Femur (tissue), 1 donor: ENCODE measurements at places on chromosomes 11 and 22.

DNA sequence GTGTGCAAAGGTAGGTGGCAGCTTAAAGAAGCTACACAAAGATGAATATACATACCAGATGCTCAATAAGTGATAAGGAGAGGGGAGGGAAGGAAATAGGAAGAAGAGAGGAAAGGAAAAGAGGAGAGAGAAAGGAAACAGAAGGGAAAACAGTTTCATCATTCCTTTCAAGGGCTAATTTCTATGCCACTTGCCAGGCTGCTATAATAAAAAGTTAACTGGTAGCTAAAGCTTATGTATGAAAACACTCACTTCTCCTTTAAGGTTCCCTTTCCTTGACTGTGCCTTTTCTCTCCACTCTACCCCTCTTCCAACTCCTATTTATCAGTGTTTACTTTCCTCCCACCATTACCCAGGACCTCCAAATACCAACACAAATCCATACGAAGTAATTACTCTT is 347.9 kb downstream of the DLG2 start:
- no peak for DNase-seq

- DNase-seq: no peak
Observed at GRCh38 chr11:95716266-95716665, 73.3 kb downstream of the FAM76B start.

GRCh38 chr11:17811352-17811751 is 76.8 kb downstream of the KCNC1 start:
- no peak for DNase-seq

GRCh38 chr22:46097268-46097900 is 52.9 kb upstream of the PPARA start:
- no peak for DNase-seq

DNA sequence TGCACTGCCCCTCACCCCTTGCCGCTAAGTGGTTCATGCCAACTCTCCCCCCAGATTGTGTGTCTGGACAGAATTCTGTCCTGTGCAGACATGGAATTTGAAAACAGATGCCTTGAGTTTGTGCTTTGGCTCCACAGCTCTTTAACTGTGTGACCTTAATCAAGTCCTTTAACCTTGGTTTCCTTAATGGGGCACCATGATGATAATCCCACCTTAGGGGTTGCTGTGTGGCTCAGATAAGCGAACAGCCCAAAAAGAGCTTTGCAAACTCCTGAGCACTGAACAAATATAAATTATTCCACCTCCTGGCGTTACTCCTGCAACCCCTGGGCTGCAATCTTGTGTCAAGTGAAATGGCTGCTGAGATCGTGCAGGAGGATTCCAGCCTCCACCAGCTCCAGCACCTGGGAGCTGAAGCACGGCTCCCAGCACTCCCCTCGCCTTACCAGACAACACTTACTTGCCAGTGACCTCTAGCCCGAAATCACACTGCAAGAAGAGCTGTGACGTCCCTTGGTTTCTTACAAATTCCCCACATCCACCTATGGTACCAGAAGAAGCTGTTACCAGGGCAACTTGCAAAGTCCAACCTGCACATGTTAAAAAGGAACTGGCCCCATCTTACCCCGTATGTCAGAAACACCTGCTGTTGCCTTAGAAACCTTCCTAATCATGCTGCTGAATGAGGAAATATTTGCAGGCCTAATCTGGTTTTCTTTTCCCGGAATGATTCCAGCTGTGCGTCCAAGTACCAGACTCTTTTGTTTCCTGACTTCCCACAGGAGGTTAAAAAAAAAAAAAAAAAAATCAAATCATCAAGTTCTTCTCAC is 13.2 kb downstream of the VPS37C start:
- no peak for DNase-seq

- DNase-seq: no peak
Observed at GRCh38 chr22:25038771-25039170, 86.3 kb downstream of the KIAA1671 start.

DNA sequence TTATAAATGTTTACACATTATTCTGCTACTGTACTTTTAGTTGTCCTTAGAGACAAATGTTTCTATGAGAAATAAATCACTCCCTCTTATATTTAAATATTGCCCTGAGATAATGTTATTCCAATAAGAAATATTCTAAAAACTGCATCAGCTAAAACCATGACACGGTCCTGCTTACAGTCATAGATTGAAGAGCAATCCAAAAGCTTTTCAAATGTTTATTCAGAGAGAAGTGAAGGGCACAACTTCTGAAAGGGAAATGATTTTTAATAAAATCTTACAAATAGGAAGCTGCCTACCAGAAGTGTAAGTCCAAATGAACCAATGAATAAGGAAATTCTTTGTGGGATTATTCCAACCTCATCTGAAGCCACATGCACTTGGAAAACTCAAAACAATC is 49.2 kb downstream of the STK33 start:
- no peak for DNase-seq

- DNase-seq: no peak
Observed at GRCh38 chr11:100434821-100435641, 252.1 kb upstream of the ARHGAP42 start.

DNA sequence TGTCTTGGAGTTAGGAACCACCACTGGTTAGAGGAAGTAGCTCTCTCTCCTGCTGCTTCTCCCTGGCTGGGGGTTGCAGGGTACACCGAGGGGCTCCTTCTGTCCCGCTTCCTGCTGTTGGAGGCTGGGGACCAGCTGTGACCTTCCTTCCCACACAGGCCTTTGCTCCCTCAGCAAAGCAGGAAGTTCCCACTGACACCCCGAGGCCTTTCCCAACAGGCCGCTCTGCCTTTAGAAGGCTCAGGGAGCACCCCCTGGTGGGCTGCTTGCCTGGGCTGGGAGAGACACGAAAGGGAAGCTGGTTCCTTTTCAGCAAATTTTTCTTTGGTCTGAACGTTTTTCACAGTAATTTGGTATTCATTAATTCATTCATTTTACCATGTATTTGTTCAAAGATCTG is 527.9 kb upstream of the B3GAT1 start:
- no peak for DNase-seq

GRCh38 chr11:110148775-110149744 is 55.9 kb downstream of the ZC3H12C start:
- DNase-seq: no peak

DNA sequence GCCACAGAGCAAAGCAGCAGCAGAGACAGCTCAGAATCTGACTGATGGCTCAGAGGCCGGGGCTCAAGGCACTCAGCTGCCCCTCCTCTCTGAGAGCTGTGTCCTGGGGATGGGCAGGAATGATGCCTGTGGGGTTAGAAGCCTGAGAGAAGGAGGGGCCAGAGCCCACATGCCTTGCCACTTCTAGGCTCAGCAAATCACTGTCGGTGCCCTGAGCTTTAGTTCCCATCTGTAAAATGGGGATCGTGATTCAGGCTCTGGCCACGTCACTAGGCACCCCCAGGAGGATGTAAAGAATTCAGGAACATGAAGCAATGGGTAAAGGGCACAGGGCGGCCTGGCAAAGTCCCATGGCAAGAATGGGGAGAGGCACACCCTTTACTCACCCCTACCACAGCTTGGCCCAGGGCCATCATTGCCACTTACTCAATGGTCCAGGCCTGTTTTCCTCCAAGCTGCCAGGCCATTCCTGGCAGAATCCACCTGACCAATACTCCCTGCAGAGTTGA is 3.4 kb upstream of the CDC42EP2 start:
- DNase-seq: no peak

- DNase-seq: no peak
Observed at GRCh38 chr11:31247321-31247720, 122.2 kb downstream of the DCDC1 start.

GRCh38 chr22:46803031-46803880 is 40.8 kb downstream of the TBC1D22A start:
- DNase-seq: no peak

DNA sequence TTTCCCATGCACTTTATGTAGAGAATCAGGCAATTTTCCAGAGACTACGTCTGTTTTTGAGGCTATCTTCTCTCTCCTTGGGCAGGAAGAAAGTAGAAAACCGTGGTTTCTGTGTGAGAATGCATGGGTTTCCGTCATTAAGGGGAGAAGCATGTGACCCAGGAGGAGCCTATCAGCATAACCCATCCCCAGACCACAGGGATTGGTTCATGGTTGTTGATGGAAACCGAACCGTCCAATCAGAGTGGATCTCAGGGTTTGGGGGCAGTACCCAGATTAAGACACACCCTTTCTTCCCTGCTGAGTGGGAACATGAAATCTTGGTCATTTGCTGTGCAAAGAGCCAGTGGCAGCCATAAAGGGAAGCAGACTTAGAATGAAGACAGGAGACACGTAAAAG is 517.8 kb downstream of the MN1 start:
- DNase-seq: no peak

DNA sequence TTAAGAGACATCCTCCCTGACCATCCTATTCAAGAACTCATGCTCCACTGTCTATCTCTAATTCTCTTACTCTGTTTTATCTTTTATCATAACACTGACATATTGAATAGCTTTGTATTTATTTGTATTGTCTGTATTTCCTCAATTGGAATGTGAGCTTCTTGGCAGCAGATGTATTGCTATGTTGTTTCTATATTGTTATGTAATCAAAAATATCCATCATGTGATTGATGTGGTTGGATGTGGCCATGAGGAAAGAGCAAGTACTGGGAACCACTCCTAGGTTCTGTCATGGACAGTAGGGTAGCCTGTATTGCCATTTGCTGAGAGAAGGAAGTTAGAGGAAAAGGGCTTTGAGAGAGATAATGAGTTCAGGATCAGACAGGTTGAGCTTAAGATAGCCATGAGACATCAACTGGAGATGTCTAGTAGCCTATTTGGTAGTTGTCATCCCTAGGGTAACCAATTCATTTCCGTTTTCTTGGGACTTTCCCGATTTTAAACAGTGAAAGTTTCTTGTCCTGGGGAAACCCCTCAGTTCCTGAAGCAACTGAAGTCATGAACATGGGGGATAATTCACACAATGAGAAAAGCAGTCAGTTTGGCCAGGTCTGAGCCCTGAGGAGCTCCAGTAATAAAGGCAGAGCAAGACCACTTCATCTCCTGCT is 404.5 kb downstream of the INSC start:
- DNase-seq: no peak

DNA sequence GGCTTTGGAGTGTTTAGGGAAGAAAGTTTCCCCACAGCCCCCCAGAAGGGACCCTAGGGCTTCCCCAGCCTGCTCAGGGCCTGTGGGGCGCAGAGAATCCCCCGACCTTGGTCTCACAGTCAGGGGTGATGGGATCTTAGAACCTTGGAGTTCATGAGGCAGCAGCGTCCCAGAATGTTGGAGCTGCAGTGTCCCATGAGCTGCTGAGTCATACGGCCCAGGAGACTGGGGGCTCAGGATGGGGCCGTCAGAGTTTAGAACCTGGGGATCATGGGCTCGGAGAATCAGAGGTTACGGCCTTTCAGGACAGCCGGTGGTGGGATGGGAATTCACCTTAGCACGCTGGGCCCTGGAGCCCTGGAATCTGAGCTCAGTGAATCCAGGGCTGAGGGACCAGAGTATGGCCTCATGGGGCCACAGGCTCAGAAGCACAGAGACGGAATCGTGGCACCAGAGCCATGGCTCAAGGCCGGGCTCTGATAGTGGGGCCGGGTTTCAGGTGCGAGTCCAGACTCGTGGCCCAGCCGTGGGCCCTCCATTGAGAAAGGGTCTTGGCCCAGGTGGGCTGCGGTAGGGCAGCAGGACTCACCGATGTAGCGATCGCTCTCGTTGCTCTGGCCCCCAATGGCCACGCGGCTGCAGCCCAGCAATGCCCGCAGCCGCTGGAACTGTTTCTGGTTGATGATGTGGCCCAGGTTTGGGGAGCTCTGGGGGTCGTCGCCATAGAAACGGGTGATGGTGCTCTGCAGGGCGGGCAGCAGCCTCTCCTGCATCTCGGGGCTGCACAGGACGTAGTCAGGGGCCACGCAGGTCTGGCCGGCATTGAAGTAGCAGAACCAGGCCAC is 9.5 kb downstream of the ALDH3B2 start:
- DNase-seq: no peak

DNA sequence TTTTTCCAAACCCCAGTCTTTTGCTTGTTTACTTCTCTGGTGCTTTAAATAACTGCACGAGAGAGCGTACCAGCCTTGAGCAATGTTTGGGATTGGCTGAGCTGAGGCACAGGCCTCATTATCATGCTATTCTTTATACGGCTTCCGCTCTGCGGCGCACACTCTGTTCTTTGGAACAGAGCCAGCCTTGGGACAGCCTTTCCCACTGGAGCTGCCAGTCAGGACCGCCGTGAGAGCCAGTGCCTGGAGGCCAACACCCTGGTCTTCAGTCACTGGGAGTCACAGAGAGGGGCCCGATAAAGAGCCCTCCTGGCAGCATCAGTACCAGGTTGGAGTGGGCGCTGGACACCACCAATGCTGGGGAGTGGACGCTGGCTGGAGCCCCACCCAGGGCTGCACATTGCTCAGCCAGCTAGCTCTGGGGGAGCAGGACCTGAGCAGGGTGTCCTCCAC is 125.6 kb downstream of the BCR start:
- no peak for DNase-seq

DNA sequence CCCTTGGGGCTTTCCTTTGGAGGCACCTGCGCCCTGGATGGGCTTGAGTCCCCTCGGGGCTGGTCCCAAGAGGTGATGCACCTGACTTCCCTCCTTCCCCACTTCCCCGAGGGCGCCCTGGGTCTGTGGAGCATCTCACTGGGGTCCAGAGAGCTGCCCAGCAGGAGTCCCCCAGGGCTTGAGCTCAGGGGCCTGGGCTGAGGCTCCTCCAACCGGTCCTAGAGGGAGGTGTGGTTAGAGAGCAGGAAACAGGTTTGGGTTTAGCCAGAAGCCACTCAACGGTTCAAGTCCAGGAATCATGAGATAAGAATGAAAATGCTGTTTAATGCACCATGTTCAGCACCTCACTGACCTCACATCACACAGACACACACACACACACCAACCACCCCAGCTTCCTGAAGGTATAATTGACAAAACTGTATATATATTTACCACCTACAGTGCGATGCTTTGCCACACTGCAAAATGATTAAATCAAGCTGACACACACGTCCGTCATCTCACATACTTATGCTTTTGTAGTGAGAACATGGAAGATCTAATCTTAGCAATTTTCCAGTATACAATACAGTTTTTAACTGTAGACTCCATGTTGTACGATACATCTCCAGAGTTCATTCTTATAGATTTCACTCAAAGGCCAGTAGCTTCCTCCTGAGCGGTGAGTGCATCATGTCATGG is 628 bp upstream of the IGLL1 start:
- peak; percentile 39 for DNase-seq

- DNase-seq: no peak
Observed at GRCh38 chr22:45968751-45969413, 8.1 kb downstream of the WNT7B start.
